ENCODE measurements at places on chromosomes 6 and 20.

- no peak for DNase-seq
Measured at GRCh38 chr6:9126878-9127560, 691.7 kb upstream of the SLC35B3 start.

DNA sequence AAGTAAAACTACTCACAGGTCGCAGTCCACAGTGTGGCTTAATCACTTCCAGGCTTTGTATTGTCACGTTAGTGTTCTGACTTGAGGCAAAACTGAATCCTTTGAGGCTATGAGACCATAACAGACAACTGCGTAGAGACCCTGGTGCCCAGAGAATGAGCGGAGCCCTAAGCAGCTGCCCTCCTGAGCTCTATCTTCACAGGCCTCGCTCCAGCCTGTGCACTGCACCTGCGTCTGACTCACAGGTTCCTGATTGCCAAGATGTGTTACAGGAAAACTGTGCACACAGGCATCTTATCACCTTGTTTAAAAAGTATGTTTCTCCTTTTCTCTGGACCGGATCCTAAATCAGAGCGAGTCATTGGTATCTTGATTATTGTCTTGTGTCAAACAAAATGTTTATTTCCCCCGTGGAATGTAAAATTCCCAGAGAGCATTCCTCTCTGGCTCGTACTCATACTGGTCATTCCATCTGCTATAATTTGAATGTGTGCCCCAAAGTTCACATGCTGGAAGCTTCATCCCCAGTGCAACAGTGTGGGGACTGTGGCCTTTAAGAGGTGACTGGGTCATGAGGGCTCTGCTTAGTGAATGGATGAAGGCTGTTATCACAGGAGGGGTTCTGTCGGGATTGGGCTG lies 25.7 kb downstream of the PRR18 start:
- DNase-seq: no peak

DNA sequence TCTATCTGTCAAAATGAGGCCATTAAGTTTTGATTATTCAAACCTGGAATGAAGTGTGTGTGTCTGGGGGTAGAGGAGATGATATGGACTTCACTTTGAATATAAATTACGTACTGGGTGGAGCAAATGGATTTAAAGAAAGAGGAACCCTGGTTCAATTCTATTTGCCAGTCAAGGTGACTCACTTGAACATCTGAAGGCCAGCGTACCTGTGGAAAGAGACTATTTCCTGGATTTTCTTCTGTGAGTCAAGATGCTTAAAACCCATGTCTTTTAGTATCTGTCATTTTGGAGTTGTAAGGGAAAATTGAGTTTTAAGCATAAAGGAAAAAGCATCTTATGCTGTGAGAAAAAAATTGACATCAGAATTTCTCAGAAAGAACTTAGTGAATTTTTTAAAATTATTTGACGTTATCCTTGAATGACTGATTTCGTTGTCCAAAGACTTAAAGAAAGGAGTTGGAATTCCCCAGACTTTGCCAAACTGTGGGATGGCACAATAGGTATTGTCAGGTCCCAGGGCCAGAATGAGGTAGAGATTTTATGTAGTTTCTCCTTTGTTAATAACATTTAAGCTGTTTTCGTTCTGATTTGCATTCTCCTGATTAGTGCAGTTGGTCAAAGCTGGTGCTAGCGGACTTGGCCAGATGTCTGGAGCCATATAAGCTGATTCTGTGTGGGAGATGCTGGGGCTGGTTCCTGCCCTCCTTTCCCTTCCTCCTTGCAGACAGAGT lies 2.4 kb upstream of the PPP1R14C start:
- DNase-seq: no peak

- no peak for DNase-seq
Measured at GRCh38 chr6:121965739-121966138, 433.7 kb upstream of the HSF2 start.

- no peak for DNase-seq
Measured at GRCh38 chr6:169775321-169775720, 23.9 kb downstream of the ERMARD start.

GRCh38 chr6:46876126-46876525 lies 45.6 kb downstream of the ADGRF5 start:
- no peak for DNase-seq

GRCh38 chr6:25250878-25251277 lies 28.3 kb upstream of the CARMIL1 start:
- peak; percentile 11 for DNase-seq

DNA sequence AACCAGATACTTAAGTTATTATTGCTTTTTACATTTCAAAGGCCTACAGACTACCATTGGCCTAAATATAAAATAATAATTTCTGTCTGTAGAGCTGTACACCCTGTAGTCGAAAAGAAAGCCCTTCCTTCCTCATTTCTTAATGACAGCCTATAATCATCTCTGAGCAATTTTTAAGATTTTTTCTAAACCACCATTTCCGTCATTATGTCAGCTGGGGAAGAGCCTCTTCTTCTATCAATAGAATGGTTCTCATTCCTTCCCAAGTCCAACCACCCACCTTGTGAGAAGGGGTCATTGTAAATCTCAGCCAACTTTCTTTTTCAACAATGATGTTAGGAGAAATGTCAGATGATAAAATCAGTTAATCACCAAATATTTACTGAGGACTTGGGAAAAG lies 91.8 kb downstream of the PLEKHG1 start:
- DNase-seq: no peak

- no peak for DNase-seq
Measured at GRCh38 chr20:35952480-35953386, 1.6 kb downstream of the SCAND1 start.

Data from activated T-cell treated with anti-CD3 and anti-CD28 coated beads for 24 hours (primary cell).